ENCODE measurements at places on chromosomes 16 and 17.
A peak's percentile ranks its signal among the peaks of the same experiment; 100 is the strongest.

- no peak for DNase-seq
Measured at GRCh38 chr16:1080801-1081733, 8.5 kb downstream of the SSTR5 start.

- no peak for DNase-seq
Measured at GRCh38 chr16:27364493-27365141, 37.4 kb upstream of the IL21R start.

GRCh38 chr16:1530883-1531637 lies 2.4 kb upstream of the TMEM204 start:
- no peak for DNase-seq

DNA sequence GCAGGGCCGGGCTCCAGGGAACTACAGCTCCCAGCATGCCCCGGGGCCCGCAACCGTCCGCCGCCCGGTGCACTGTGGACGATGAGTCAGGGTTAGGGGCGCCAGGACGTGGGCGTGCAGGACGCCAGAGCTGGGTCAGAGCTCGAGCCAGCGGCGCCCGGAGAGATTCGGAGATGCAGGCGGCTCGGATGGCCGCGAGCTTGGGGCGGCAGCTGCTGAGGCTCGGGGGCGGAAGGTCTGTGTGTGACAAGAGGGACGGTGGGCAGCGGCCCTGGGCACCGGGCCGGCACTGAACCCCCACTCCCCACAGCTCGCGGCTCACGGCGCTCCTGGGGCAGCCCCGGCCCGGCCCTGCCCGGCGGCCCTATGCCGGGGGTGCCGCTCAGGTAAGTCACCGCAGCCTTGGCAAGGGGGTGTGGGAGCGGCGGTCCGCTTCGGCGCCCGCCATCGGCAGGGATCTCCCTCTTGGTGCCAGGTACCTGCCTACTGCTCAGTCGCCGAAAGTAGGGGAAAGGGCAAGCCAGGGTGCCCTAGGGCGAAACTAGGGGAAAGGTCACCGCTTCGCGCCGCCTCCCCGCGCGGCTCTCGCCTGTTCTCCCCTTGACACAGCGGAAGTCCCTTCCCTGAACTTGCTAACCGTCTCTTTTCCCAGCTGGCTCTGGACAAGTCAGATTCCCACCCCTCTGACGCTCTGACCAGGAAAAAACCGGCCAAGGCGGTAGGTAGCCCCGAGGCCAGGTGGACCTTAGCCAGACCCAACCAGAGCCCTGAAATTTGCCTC lies at the start of the genes ACADVL and DLG4:
Gene ACADVL (plus strand): TSS at position 127 of the 781 bp plus-strand sequence. CDS start 47 bp downstream, at position 174.
Gene DLG4 (minus strand): TSS at position 25 of the 781 bp plus-strand sequence.
- peak; percentile 72 for DNase-seq
